ENCODE measurements at places on chromosomes 2 and 18. TPM values are rescaled to one million over a fixed set of nuclear protein-coding genes. Genes with fewer than 3 reads are reported as not detected.

Gene TFPI
- total RNA-seq, result 147 TPM

Gene RBM44
- 0.16 TPM for total RNA-seq

Gene RGPD4
- total RNA-seq, result not detected

Gene FRZB
- 0.17 TPM for total RNA-seq

Gene AGXT
- total RNA-seq, result not detected

Gene ZNF2
- total RNA-seq, result 10.2 TPM

Gene GCG
- total RNA-seq, result not detected

Gene RAB6C
- total RNA-seq, result not detected

Gene COL6A3
- total RNA-seq, result 1,632 TPM

Gene CDK5R2
- total RNA-seq, result not detected

Gene SLC11A1
- total RNA-seq, result 0.26 TPM

Gene COA5
- total RNA-seq, result 48.1 TPM

Gene CFAP65
- under 0.01 TPM for total RNA-seq

Gene METTL8
- 7.7 TPM for total RNA-seq

Gene RPRM
- total RNA-seq, result 0.16 TPM

Gene GAREM2
- total RNA-seq, result 0.47 TPM

Gene KANSL1L
- total RNA-seq, result 14.5 TPM

Gene HOXD13
- not detected for total RNA-seq

Gene GREB1L
- total RNA-seq, result not detected

Gene CIB4
- total RNA-seq, result not detected

Gene FAM161A
- 2.2 TPM for total RNA-seq

Gene COPS7B
- 14.0 TPM for total RNA-seq

Gene SCTR
- not detected for total RNA-seq

Gene RHOB
- total RNA-seq, result 33.0 TPM

Gene HDAC4
- 19.7 TPM for total RNA-seq

Gene ALPI
- total RNA-seq, result not detected

Gene PRSS56
- total RNA-seq, result not detected

Gene REG1A
- not detected for total RNA-seq

Gene CD226
- total RNA-seq, result 0.34 TPM

Gene DPYSL5
- not detected for total RNA-seq

Gene SIGLEC15
- 3.2 TPM for total RNA-seq

Gene MAPK4
- not detected for total RNA-seq

Gene CNGA3
- total RNA-seq, result 0.16 TPM

Gene RIT2
- not detected for total RNA-seq

Gene SULT1C4
- not detected for total RNA-seq

Gene PCARE
- total RNA-seq, result not detected

Gene CD28
- not detected for total RNA-seq

Gene CCDC68
- under 0.01 TPM for total RNA-seq

Gene SNED1
- total RNA-seq, result 114 TPM

Gene OSBPL6
- total RNA-seq, result 0.52 TPM

Gene SEPTIN2
- 430 TPM for total RNA-seq

Gene MERTK
- 0.86 TPM for total RNA-seq

Gene RELCH
- total RNA-seq, result 29.1 TPM

Gene RGPD3
- total RNA-seq, result under 0.01 TPM

Gene LIMS3
- 1.6 TPM for total RNA-seq

Gene BOLL
- total RNA-seq, result not detected

Gene UGGT1
- total RNA-seq, result 52.8 TPM

Gene MYOM1
- 1.7 TPM for total RNA-seq

Gene SH3RF3
- 1.9 TPM for total RNA-seq

Gene NR4A2
- total RNA-seq, result 0.32 TPM

Gene ZNF396
- 1.4 TPM for total RNA-seq

Gene CCDC138
- 2.8 TPM for total RNA-seq

Gene ACOXL
- total RNA-seq, result not detected

Gene HSPE1
- 102 TPM for total RNA-seq

Gene DLGAP1
- total RNA-seq, result 0.34 TPM

Gene LOXHD1
- total RNA-seq, result not detected

Gene GBX2
- not detected for total RNA-seq
